ENCODE measurements at places on chromosomes 7 and 10.

DNA sequence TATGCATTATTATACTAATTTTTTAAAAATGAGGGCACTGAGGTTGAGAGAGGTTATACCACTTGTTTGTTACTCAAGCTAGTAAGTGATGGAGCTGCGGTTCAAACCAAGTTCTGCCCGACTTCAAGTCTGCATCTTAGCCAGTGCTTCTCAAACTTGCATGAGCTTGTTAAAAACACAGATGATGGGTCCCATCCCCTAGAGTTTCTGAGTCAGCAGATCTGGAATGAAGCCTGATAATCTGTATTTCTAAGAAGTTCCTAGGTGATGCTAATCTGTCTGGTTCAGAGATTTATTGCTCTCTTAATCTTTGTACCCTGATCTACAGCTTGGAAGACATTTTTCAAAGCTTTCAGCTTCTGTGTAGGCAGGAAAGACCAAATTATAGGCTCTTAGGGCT, 67.7 kb upstream of the CC2D2B start:
- no peak for DNase-seq

DNA sequence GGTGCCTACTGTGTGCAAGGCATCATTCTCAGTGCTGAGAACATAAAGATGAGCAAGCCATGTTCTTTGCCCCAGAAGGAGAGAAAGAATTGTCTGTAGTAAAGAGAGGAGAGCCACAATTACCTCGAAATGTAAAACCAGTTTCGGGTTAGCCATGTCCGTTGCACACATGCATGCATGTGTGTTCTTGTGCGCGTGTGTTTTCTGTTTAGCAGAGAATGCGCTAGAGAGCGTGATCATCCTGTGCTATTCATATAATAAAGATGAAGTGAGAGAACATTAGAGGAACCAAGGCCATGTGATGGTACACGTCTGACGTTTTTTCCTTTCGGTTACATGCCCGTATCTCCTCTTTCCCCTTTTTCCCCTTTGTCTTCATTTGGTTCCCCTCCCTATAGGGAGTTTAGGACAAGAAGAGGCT, 158.2 kb downstream of the CELF2 start:
- DNase-seq: no peak

GRCh38 chr7:92753614-92754013, 82.8 kb downstream of the CDK6 start:
- no peak for DNase-seq

- DNase-seq: peak; percentile 92
Measured at GRCh38 chr10:75111365-75111906, at the start of gene SAMD8. Gene SAMD8, plus strand, starts transcription at chr10:75111656. Its CDS starts 38,873 bp downstream, at chr10:75150529.
